ENCODE measurements at places on chromosomes 11 and 22. TPM values are rescaled to one million over a fixed set of nuclear protein-coding genes. Genes with fewer than 3 reads are reported as not detected.

DNA sequence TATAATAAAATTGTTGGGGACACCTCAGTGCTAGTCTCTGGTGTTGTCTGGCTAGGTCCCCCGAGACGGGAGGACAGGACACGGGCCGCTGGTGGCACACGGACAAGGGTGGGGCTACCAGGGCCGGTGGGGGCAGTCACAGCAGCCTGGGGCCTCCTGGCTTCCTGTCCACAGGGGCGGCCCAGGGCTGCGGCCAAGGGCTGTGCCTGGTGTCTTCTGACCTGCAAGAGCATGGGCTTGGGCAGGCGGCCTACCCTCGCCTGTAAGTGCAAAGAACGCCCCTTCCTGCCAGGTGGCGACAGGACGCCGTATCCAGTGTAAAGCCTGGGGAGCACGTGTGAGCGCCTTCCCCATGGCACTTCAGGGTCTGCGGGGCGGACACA is 3.6 kb downstream of the LRFN4 start:
- H3K36me3 ChIP-seq: no peaks in the 10 kb centered on the region
- no peak for DNase-seq
- H3K4me1 ChIP-seq: peaks cover 5% of the 10 kb centered on the region
- no peaks in the 10 kb centered on the region for H3K27me3 ChIP-seq
- H3K4me3 ChIP-seq: no peak overlapping the region
- no peak overlapping the region for H3K27ac ChIP-seq

MRGPRX3 gene
- not detected for total RNA-seq

DNA sequence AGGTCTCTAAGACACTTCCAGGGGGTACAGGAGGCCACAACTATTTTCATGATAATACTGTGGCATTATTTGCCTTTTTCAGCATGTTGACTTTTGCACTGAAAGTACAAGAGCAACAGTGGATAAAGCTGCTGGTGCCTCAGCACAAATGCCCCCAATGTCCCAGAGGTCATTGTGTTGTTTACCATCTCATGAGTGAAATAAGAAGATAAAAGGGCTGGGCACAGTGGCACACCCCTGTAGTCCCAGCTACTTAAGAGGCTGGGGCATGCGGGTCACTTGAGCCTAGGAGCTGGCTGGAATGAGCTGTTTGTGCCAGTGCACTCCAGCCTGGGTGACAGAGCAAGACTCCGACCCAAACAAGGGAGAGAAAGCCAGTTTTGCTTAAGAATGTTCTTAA is 72.6 kb upstream of the RAB1B start:
- peaks cover 22% of the 10 kb centered on the region for H3K4me1 ChIP-seq
- no peak overlapping the region for H3K4me3 ChIP-seq
- DNase-seq: no peak

GRCh38 chr11:96102664-96103078 is 178.8 kb upstream of the MTMR2 start:
- peaks cover 77% of the 10 kb centered on the region for H3K4me1 ChIP-seq
- H3K36me3 ChIP-seq: no peaks in the 10 kb centered on the region
- DNase-seq: no peak
- H3K4me3 ChIP-seq: no peak overlapping the region

NXPE2 gene
- total RNA-seq: 0.34 TPM

SPCS2 gene
- 101 TPM for total RNA-seq

- H3K4me3 ChIP-seq: no peak overlapping the region
- no peaks in the 10 kb centered on the region for H3K36me3 ChIP-seq
- no peaks in the 10 kb centered on the region for H3K27me3 ChIP-seq
- peaks cover 14% of the 10 kb centered on the region for H3K4me1 ChIP-seq
Measured at GRCh38 chr11:70524096-70524922, 126.0 kb downstream of the CTTN start.

DNA sequence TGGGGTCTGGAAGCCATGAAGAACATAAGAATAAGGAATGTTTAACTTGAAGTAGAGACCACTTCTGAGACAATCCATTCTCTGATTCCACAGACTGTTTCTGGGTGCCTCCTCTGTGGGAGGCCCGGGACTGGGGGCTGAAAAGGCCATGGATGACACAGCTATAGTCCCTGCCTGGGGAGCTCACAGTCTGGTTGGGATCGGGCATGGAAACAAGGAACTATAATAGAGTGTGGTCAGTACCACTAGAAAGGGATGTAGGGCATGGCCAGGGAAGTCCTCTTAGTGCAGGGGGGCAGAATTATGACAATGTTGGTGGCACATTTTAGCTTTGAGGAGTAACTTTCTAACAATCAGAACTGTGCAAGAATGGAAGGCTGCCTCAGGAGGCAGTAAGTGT is 9.2 kb upstream of the KCNE3 start:
- H3K36me3 ChIP-seq: no peaks in the 10 kb centered on the region
- H3K4me1 ChIP-seq: peaks cover 9% of the 10 kb centered on the region
- no peak overlapping the region for H3K4me3 ChIP-seq
- no peak overlapping the region for H3K27ac ChIP-seq
- H3K27me3 ChIP-seq: no peaks in the 10 kb centered on the region

DNA sequence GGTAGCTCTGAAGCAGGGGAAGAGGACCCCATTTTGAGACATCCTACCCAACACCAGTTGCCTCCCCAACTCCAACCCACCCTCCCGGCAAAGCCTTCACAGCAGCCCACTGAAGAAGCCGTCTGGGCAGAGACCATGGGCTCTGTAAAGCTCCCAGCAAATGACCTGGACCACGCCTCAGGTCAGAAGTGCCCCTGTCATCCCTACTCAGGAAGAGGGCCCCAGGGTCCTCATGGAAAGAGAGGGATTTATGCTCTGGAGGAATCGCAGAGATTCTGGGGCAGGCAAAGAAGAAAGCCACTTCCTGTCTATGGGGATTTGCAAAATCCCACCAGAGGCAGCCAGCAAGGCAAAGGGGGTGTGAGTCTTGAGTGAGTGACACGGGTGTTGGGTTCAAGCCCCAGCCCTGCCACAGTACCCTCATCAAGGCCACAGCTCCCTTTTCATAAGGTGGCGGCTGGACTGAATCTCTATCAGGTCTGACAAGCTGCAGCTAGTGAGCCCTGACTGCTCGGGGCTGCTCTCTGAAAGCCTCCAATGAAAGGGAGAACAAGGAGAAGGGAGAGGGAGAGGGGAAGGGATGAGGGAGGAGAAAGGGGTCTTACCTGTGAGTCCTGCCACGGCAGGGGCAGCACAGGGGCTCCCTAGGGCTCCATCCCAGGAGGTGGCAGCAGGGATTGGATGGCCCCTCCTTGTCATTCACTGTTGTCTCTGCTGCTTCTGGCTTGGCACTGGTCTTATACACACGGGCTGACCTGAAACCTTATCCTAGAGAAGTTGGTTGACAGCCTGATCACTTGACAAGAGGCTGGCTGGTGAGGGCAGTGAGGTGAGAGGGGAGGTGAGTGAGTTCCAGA is at the start of gene UCP3:
Gene UCP3, minus strand, starts transcription at position 713 of the 857 bp plus-strand sequence. CDS start 2,043 bp downstream, outside the sequence.
- peaks cover 13% of the 10 kb centered on the region for H3K36me3 ChIP-seq
- H3K4me3 ChIP-seq: no peak within 1 kb of the TSS
- no peaks in the 10 kb centered on the region for H3K27me3 ChIP-seq
- peaks cover 22% of the 10 kb centered on the region for H3K4me1 ChIP-seq

GRCh38 chr11:103079833-103080232 is 12.1 kb downstream of the DCUN1D5 start:
- H3K4me1 ChIP-seq: no peaks in the 10 kb centered on the region
- H3K27ac ChIP-seq: no peak overlapping the region
- peaks cover 36% of the 10 kb centered on the region for H3K36me3 ChIP-seq
- no peaks in the 10 kb centered on the region for H3K27me3 ChIP-seq
- H3K4me3 ChIP-seq: no peak overlapping the region
- no peak for DNase-seq

GRCh38 chr11:89922195-89922660 is at the start of gene TRIM49D1:
TRIM49D1 (minus strand) TSS chr11:89922245; CDS start chr11:89917710, 4,535 bp downstream.
- peaks cover 28% of the 10 kb centered on the region for H3K27me3 ChIP-seq
- no peak within 1 kb of the TSS for H3K27ac ChIP-seq
- no peak for DNase-seq

Data from mesothelial cell of epicardium (in vitro differentiated cells).